ENCODE measurements at places on chromosomes 2 and 18.

GRCh38 chr2:3079959-3080948 lies 297.4 kb downstream of the EIPR1 start:
- DNase-seq = no peak

- DNase-seq = no peak
Measured at GRCh38 chr2:14806613-14807012, 174.1 kb downstream of the LRATD1 start.

DNA sequence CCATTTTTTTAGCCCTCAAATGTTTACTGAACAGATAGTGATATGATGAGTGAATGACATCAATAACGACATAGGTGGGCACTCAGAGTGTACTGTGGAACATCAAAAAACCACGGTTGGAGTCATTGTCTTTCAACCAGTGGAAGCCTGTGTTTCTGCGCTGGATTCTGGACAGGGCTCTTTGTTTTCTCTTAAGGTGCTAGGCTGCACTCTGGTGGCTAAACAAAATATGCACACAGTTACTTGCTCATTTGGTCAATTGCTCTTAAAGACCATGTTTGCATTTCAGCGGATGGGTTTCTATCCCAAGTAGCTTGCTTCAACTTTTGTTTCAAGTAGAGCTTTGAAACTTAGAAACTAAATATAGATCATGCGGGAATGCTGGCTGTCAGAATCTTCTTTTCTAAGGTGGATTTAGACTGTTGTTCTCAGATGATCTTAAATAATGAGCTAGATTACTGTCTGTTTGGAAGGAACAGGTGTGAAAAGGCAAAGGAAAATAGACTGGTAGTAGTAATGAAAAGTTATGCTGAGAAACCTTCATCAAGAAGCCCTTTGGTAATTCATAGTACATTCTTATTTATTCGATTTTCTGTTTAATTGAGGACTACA lies 48.5 kb upstream of the LYPD6B start:
- DNase-seq = peak; percentile 37

DNA sequence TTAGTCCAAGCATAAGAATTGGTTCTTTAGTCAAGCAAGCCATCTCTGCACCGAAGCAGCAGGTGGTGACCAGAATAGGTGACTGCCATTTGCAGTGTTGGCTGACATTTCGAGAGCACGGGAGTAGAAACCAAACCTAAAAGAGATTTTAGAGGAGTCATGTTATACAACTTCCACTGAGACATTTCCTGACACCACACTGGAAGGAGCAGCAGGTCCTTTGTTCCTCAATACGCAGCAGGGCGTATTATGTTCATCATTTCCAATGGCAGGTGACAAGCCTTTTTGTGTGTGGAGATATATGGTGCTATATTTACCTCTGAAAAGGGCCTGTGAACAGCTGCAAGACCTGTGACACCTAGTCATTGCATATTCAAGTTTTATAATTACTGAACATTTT lies 418.8 kb upstream of the NETO1 start:
- DNase-seq = no peak

GRCh38 chr2:8993196-8993901 lies 10.1 kb downstream of the MBOAT2 start:
- no peak for DNase-seq

- DNase-seq = no peak
Measured at GRCh38 chr2:22842205-22842869, 542.6 kb upstream of the KLHL29 start.

- no peak for DNase-seq
Measured at GRCh38 chr2:113167962-113168340, 5.8 kb upstream of the PSD4 start.

DNA sequence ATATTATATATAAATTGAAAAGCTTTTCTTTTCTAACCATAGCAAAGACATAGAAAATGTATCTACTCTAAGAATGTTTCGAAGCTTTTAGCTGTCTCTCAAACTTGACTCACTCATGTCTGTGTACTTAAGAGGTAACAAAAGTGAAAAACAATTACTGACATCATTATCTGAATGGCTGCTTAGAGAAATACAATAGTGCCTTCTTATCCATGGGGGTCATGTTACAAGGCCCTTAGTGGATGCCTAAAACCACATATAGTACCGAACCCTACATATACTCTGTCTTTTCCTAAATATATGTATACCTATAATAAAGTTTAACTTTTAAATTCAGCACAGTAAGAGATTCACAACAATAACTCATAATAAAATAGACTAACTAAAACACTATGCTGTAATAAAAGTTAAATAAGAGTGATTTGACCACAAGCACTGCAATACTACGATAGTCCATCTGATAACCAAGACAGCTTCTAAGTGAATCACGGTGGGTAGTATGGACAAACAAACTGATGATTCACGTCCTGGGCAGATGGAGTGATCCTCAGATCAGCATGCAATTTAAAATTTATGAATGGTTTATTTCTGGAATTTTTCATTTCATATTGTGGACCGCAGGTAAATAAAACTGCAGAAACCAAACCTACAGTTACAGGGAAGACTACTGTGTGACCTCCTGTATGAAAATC lies 246.2 kb downstream of the XIRP2 start:
- DNase-seq = no peak

DNA sequence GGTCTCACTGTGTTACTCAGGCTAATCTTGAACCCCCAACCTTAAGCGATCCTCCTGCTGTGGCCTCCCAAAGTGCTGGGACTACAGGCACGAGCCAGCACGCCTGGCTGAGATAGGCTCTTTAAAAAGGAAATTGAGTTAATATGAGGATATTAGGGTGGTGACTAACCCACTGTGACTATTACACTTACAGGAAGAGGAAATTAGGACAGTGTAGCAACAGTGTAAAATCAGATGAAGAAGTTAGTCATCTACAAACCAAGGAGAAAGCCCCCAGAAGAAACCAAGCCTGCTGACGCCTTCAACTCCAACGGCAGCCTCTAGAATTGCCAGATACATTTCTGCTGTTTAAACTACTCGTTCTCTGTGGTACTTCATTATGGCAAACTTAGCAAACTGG lies 711.9 kb downstream of the SUCLG1 start:
- no peak for DNase-seq

DNA sequence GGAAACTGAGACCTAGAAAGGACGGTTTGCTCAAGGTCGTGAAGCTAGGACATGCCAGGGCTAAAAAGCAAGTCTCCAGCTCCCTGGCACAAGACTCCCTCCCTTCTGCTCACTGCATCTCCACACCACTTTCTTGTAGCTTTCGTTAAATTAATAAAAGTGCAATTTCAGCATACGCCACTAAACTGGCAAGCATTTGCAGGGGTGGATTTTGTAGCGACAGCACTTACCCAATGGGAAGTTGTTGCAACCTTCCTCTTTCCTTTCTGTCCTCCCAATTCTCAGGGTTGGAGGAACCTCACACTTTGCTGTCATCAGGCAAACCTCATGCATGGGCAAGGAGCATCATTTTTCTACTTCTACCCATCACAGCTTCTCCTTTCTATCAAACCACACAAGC lies 7.4 kb upstream of the RHOB start:
- peak; percentile 85 for DNase-seq

- no peak for DNase-seq
Measured at GRCh38 chr2:116411211-116411610, 1403.3 kb upstream of the DDX18 start.

GRCh38 chr2:96502891-96503636 lies 2.1 kb downstream of the NEURL3 start:
- DNase-seq = no peak

GRCh38 chr2:9008951-9009664 lies 5.6 kb upstream of the MBOAT2 start:
- no peak for DNase-seq
